ENCODE measurements at places on chromosomes 7 and 10.

DNA sequence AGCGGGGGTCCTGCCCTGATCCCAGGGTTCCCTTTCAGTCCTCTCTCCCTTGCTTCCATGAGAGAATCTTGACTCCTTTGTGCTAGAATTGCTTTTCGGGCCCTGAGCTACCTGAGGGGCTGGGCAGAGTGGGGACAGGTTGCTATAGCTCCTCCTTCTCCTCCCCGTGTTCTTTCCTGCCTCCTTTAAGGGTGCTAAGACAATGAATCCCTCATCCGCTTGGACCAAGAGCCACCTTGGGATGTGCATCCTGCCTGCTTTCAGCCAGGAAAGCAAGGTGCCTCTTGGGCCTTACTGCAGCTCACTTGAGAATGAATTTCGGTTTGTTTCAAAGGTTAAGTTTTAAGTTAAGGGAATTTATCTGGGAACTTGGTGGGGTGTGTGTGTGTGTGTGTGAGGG, 53.6 kb downstream of the ADRA2A start:
- no peak for DNase-seq

DNA sequence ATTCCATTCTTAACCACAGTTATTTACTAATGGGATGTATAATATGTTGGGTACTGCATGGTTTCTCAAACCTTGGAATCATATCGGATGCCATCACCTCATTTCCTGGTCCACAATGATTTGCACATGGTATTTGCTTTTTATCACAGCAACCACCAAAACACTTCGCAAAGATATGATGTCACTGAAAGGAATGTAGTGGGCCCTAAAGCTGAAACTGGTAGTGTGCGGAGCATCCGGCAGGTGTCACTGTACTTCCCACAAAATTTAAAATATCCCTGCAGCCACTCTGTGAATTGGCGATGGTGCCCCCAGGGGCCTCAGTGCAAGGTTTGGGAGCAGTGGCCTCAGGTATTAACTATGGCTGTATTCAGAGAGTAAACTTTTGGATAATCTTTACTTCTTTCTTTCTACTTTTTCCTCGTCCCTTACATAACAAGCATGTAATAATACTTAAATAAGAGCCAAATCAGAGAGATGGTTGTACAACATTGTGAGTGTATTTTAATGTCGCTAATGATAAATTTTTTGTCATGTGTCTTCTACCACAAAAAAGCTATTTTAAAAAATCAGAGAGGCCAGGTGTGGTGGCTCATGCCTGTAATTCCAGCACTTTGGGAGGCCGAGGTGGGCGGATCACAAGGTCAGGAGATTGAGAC, 66.2 kb downstream of the FAM241B start:
- no peak for DNase-seq

DNA sequence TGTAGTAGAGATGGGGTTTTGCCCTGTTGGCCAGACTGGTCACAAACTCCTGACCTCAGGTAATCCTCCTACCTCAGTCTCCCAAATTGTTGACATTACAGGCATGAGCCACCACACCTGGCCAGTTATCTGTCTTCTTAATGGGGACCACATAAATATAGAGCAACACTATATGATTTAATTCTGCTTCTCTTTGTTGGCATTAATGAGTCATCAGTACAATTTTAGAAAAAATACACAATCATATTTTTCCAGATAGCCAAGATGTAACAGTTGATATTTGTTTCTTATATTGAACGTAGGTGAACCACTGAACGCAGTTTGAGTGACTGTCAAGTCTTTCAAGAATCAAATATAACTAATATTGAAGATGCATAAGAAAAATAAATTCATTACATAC, 48.5 kb downstream of the LCOR start:
- no peak for DNase-seq

GRCh38 chr10:18097524-18097923, 42.7 kb upstream of the CACNB2 start:
- DNase-seq, result no peak

DNA sequence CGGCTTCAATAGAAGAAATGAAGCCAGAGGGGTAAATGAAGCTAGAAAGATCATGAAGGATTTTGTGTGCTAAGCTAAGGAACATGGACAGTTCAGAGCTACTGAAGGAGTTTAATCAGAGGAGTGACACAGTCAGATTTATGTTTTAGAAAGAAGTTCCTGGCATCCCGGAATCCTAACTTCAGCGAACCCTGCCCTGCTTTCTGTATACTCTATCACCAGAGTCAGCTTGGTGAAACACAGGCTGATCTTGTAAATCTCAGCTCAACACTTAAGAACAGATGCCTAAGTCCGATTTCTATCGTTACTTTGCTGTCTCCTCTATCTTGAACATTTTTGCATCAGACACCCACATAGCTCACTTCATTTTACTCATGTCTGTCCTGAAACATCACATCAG, 9.1 kb downstream of the AHR start:
- DNase-seq, result no peak

GRCh38 chr10:122128357-122128756, 139.4 kb downstream of the TACC2 start:
- DNase-seq, result no peak

GRCh38 chr7:29138588-29138987, 7.7 kb downstream of the CPVL start:
- DNase-seq, result no peak

- no peak for DNase-seq
Measured at GRCh38 chr10:80535671-80536360, 1.9 kb upstream of the SH2D4B start.

Measured in anterior cingulate cortex (tissue), 58 donors.